ENCODE measurements at places on chromosomes 2 and 18.

- DNase-seq: no peak
Observed at GRCh38 chr18:41484069-41484468, 471.0 kb upstream of the PIK3C3 start.

- DNase-seq: no peak
Observed at GRCh38 chr2:69171897-69172525, 159.0 kb downstream of the ANTXR1 start.

DNA sequence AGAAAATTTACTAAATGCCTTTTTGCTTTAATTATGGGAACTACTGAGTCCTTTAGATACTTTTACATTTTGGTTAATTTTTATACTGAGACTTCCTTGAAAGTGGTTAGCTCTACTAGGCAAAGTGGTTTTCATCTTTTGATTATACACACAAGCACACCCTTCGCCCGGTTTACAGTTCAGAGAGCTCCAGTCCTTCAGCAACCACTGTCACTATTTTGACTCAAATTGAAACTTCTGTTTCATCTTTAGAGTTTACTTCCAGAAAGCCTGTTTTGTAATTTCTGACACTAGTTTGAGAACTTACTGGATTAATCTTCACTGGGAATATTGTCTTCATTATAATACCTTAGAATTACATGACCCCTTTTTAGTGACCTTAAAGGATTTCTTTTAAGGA lies 140.3 kb upstream of the FOSL2 start:
- no peak for DNase-seq

GRCh38 chr2:181461056-181461997 lies 4.1 kb downstream of the ITGA4 start:
- DNase-seq: no peak

GRCh38 chr2:28294451-28294850 lies 98.2 kb upstream of the FOSL2 start:
- no peak for DNase-seq

DNA sequence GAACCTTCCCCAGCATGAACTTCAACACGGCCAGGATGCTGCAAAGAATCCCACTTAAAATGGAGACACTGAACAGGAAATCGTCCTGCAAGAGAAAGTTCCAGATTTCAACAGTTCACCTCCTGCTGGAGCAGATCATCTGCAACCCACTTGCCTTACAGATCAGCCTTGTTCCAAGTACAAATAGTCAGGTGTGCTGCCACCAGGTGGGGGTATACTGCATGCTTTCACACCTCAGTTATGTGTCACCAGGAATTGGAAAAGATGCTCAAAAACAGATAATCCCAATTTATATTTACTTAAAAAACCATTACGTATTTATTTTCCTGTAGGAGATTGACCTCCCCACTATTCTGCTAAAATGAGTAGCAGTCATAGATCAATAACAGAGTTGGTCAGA lies 212.3 kb downstream of the MGAT5 start:
- DNase-seq: no peak

- DNase-seq: peak; percentile 59
Observed at GRCh38 chr2:235234736-235235135, 259.1 kb upstream of the AGAP1 start.

- no peak for DNase-seq
Observed at GRCh38 chr18:25102662-25103061, 249.3 kb downstream of the ZNF521 start.

DNA sequence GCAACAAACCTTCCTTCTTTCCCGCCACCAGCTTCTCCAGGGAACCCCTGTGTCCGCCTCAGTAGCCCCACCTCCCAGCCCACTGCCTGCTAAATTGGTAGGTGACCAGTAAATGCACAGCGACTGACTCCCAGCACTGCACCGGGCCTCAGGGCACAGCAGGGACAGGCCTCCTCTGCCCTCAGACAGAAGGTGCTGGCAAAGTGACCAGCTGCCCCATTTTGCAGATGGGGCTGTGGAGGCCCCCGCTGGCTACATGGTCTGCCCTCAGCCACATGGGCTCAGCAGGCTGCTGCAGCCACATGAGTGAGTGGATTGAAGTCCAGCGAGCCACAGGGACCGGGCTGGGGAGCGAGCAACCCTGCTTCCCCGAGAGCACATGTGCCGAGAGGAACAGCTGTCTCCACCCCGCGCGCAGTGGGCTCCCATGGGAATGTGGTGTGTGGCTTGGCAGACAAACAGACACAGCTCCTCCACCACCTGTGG lies 7.8 kb upstream of the NPPC start:
- DNase-seq: no peak

DNA sequence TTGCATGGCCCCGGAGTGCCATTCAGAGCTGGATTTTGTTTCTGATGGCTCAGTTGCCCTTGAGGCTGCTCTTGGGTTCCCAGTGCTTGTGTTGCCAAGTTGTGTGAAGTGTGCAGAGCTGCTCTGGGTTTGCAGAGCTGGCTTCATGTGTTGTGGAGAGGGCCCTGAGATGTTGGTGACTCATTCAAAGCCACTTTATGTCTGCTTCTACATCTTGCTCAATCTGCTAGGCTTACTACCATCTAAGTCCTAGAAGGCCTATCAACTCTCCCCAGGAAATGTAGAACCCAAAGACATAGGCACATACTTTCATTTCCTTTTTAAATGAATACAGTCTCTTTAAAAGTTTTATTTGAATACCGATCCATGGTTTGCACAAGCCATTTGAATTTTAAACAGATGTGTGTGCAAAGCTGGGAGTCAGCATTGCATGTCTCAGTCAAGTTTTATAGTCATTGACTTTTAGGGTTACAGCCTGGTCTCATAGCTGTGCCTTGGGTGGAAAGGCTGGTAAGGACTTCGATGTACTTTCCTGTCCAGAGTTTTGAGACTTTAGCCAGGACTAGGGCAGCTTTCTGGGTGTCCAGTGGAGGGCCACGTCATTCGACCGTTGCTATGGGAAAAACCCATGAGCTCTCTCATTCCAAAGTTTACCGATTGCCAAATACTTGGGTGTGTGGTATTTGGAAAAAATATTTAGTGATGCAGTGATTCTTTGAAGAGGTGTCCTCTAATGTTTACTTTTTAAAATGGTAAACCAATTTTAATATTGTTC lies 105.0 kb downstream of the LTBP1 start:
- DNase-seq: peak; percentile 84

GRCh38 chr2:236998758-236999157 lies 86.9 kb upstream of the COPS8 start:
- DNase-seq: peak; percentile 38

- DNase-seq: peak; percentile 26
Observed at GRCh38 chr2:120237491-120237902, 14.3 kb upstream of the TMEM185B start.

- DNase-seq: no peak
Observed at GRCh38 chr2:124585277-124585676, 560.2 kb downstream of the CNTNAP5 start.

DNA sequence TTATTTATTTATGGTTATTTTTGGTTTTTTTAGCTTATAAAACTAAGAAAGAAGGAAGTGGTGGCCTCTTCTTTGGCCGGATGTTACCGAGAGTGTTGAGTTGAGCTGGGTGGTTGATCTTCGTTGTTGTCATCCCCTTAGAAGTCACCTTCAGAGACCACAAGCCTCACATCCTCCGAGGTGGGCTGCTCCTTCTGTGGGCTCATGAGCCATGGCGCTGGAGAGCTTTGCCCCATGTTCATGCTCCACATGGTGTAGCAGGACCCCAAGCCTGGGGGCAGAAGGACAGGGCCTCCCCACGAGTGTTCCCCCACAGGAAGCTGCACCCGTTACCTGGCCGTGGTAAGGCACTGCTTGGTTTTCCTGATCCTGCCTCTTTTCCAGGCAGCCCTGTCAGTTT lies 23.4 kb downstream of the SNTG2 start:
- DNase-seq: no peak

DNA sequence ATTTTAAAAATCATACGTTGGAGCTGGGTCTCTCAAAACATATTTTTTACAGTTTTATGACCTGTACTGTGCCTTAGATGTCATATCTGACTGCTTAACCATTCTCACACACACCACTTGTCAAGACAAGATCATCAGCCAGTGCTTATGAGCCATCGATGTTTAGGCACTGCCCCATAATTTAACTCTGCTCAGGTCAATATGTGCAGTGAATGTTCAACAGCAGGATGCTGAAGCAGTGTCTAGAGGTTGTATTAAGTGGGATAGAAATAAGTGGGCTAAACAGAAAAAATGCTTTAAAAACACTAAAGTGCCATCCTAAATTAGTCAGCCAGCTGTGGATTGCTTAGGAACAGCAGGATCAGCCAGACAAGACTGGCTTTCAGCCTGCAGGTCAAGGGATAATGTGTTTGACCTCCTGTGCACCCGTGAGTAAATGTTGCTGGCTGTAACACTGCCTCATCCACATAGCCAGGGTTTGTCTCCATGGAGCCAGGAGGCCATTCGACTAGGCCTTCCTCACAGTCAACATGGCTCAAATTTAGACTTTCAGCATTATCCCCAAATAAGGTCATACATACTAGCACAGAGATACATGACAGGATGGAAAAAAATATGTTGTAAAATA lies 139.0 kb upstream of the NXPH2 start:
- no peak for DNase-seq

DNA sequence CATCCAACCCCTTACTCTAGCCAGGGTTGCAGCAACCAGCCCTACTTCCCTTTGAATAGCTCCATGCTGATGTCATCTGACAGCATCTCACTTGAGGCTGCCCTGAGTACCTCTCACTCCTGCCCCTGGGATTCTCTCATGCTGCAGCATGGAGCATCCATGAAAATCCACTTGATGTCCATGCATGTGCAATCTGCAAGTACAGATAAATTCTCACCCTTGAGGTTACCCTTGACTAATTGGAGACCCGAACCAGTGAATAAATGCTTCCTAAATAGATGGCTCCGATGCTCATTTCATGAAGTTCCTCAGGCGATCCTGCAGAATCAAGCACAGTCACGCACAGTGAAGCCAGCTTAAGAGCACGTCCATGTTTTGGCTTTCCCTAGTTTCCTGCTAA lies 298.3 kb downstream of the RBM43 start:
- DNase-seq: no peak

- DNase-seq: peak; percentile 37
Observed at GRCh38 chr2:215003001-215003400, 135.4 kb downstream of the ABCA12 start.

GRCh38 chr18:2706903-2707302 lies 51.4 kb downstream of the SMCHD1 start:
- no peak for DNase-seq

DNA sequence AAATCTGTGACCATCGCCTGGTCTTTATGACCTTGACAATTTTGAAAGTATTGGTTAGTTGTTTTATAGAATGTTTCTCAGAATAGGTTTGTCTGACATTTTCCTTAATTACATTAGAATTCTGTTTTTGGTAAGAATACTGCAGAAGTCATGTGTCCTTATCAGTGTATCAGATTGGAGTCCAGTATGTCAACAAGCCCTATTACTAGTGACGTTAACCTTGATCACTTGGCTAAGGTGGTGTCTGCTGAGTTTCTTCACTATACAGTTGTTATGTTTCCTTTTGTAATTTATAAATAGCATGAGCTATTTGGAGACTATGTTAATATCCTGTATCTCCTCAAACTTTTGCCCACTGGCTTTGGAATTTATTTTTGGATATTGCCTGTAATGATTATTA lies 10.8 kb upstream of the IL36G start:
- no peak for DNase-seq

- DNase-seq: no peak
Observed at GRCh38 chr18:77749089-77749488, 499.4 kb downstream of the GALR1 start.

DNA sequence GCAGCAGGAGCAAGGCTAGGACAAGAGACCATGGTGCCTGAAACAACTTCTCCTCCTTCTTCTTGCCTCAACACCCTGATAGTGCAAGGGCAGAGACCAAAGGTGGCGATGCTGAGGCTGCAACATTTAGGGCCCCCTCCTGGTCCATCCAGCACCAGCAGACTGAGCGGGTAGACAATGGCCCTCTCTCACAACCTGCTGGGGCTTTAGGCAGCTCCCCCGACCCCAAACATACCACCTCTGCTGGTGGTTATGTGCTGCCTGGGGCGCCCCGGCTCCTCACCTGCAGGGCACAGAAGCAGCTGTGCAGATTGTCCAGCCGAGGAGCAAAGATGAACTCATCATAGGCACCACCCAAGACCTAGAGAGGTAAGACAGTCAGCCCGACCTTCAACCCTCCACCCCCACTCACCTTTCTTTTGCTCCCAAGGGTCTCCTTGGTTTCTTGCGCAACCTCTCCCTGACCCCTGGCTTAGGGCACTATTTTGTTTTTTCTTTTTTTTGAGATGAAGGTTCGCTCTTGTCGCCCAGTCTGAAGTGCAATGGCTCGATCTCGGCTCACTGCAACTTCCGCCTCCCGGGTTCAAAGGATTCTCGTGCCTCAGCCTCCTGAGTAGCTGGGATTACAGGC lies 3.5 kb downstream of the DNPEP start:
- no peak for DNase-seq

- DNase-seq: peak; percentile 55
Observed at GRCh38 chr2:17422061-17422460, 96.2 kb downstream of the RAD51AP2 start.

- DNase-seq: no peak
Observed at GRCh38 chr2:96273763-96274162, 7.7 kb downstream of the CIAO1 start.

GRCh38 chr2:26067980-26068507 lies 34.2 kb downstream of the RAB10 start:
- DNase-seq: no peak

DNA sequence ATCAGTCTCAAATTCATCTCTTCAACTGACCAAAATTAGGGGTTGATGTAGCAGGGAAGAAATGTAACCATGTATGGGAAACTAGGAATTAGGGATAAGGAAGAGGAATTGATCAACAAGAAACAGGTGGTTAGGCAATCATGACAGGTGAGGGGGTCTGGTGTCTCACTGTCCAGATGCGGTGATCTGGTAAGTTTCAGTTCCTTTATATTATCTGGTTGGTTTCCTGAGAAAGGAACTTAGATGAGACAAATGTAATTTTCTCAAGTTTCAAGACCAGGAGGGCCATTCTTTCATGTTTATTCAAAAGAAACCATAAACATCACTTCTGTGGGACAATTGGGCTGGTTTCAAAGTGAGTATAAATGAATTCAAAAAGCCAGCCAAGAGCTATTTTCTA lies 306.2 kb upstream of the KCNJ3 start:
- no peak for DNase-seq

GRCh38 chr18:75173125-75173432 lies 35.9 kb downstream of the PTGR3 start:
- peak; percentile 2 for DNase-seq

- DNase-seq: no peak
Observed at GRCh38 chr2:15841776-15842560, 98.4 kb upstream of the MYCN start.

DNA sequence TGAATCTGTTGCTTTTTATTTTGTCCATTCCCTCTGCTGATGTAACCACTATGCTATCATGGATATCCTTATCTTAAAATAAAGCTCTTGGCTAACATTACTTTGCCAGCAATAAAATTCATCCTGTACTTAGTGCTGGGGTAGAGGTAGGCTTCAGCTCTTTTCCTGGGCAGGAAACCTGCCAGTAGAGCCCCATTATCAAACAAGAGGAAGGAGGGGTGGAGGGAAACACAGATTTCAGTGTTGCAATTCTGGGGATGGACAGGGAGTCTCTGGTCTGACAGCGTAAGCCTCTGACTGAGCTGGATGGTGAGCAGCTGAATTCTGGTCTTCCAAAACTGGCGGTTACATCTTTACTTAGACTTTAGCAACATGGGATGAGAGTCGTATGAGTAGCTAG lies 47.5 kb downstream of the CASP8 start:
- no peak for DNase-seq

- peak; percentile 66 for DNase-seq
Observed at GRCh38 chr2:36711741-36712314, 15.3 kb downstream of the VIT start.

Data from fibroblast of skin of right quadriceps (primary cell).